ENCODE measurements at places on chromosomes 3 and 15.

DNA sequence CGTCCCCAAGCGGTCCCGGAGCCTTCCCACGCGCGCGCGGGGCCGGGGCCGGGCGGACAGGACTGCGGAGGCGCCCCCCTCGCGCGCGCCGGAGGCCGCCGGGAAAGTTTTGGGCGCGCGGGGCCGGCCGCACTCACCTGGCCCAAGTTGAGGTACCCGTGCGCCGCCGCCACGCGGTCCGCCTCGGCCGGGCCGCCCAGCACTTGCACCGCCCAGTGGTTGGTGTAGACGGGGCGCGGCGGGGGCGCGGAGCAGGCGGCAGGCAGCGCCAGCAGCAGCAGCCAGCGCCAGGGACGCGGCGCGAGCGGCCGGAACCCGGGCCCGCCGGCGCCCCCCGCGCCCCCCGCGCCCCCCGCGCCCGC is 289 bp downstream of the PCSK6 start:
- DNase-seq: peak; percentile 15

DNA sequence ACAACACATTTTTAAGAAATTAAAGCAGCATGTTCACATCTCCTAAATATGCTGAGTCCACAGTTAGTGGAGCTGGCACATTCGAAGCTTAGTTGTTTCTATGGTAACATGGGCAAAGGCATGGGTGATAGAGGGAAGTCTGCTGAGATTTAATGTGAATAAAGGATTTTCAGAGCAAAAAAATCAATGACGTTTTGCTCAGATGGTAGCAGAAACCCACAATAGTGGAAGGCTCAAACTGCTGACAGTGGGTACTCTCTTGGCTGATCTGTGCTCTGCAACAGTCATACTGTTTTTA is 795.1 kb upstream of the ARPP21 start:
- no peak for DNase-seq

DNA sequence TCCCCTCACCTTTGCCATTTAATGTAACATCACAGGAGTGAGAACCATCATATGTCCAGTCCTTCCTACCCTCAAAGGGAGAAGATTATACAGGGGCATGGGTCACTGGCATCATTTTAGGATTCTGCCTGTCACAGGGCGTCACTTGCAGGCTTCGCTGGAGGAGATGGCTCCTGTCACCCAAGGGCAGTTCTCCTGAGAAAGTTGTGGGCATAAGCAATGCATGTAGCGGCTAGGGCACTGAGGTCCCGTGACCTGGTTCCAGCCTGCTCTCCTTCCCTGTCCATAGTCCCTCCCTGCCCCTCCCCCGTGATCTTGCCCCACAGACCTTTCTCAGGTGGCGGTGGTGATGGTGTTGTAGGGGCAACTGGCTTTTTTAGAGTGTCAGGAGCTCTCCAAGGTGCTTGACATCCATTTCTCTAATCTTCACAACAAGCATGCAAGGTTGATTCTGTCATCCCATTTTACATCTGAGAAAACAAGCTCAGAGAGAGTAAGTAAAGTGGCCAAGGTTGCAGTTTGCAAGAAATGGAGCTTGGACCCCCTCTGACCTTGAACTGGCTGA is 241.5 kb upstream of the CTDSPL start:
- DNase-seq: no peak

- no peak for DNase-seq
These were observed 26.6 kb downstream of the LRRC2 start for GRCh38 chr3:46539443-46540005.

DNA sequence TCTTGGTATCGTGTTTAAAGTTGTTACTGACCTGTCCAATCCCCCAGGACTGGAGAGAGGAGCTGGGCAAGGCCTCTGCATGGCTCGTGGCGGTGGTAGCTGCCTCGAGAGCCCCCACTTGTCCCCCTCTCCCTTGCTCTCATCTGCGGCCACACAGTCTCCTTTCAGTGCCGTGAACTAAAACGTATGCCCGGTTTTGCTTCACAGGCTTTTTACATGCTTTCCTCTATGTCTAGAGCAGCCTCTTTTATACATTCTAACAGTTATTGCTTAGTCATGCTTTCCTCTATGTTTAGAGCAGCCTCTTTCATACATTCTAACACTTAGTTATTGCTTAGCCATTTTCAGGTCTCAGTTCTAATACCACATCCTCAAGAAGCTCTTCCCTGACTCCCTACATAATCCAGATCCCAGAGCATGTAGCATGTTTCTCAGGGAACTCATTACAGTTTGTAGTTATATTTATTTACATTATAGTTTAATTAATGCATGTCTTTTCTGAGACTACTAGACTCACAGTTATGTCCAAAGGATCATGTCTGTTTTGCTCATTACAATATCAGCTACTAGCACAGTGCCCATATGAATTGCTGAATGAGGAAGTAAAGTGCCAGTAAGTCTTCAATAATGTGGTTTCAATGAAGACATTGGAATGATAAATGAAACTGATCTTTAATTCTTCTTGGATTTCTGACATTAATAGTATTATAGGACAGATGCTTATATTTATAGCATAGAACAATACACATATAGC is 66.5 kb upstream of the TBL1XR1 start:
- no peak for DNase-seq

DNA sequence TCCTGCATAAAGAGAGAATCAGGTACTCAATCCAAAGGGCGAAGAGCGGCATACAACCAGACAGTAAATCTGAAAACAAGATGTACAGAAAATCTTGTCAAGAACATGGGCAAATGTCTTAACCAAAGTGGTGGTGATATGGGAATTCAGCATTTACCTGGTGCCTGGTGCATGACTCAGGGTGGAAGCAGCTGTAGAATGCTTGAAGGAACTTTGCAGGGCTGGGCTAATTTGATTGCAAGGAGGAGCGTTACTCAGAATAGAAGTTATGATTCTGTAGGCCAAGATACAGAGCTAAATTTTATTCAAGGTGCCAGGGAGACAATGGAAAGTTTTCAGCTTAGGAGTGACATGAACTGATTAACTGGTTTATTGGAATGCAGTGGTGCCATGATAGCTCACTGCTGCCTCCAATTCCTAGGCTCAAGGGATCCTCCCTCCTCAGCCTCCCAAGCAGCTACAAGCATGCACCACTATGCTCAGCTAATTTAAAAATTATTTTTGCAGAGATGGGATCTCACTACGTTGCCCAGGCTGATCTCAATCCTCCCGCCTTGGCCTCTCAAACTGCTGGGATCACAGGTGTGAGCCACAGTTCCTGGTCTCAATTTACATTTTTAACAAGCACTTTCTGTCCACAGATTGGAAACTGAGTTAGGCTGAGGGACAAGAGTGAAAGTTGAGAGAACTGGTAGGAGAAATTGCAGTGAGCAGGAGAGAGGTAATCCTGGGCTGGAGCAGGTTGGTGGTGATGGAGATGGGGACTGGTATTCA is 91.5 kb upstream of the TBC1D5 start:
- DNase-seq: no peak

DNA sequence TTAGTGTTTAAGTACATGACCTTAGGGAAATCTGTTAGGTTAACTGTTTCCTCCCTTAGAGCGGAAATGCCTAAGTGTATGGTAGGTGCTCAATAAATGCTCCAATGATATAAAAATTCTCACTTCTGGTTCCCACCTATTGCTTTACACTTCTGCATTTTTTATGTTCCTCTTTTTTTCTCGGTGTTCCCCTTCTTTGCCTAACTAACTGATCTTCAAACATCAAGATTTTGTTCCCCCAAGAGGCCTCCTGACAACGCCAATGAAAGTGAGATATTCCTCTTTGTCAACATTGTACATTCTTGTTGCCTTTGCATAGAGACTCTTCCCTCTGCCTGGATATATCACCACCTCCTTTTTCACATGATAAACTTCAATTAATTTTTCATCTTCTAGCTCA is 17.4 kb downstream of the SLC35A5 start:
- no peak for DNase-seq

- DNase-seq: no peak
These were observed 193.6 kb upstream of the SATB1 start for GRCh38 chr3:18618723-18619122.

- DNase-seq: no peak
These were observed 26.3 kb downstream of the SYNPR start for GRCh38 chr3:63304421-63304820.

DNA sequence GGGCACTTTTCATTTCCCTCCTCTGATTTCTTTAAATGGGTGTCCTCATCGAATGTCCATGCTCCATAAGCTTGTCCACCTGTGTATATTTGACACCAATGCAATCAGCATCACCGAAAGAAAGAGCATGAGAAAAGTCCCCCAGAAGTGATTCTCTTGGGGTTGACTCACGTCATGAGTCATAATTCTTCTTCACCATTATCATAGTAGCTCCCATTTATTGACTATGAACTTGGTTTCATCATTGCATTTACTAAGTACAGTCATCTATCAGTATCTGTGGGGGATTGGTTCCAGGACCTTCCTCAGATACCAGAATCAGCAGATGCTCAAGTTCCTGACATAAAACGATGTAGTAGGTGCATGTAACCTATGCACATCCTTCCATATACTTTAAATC is 372.5 kb upstream of the CFAP20DC start:
- peak; percentile 76 for DNase-seq

- no peak for DNase-seq
These were observed 107.0 kb upstream of the UBE2E1 start for GRCh38 chr3:23698652-23699313.

DNA sequence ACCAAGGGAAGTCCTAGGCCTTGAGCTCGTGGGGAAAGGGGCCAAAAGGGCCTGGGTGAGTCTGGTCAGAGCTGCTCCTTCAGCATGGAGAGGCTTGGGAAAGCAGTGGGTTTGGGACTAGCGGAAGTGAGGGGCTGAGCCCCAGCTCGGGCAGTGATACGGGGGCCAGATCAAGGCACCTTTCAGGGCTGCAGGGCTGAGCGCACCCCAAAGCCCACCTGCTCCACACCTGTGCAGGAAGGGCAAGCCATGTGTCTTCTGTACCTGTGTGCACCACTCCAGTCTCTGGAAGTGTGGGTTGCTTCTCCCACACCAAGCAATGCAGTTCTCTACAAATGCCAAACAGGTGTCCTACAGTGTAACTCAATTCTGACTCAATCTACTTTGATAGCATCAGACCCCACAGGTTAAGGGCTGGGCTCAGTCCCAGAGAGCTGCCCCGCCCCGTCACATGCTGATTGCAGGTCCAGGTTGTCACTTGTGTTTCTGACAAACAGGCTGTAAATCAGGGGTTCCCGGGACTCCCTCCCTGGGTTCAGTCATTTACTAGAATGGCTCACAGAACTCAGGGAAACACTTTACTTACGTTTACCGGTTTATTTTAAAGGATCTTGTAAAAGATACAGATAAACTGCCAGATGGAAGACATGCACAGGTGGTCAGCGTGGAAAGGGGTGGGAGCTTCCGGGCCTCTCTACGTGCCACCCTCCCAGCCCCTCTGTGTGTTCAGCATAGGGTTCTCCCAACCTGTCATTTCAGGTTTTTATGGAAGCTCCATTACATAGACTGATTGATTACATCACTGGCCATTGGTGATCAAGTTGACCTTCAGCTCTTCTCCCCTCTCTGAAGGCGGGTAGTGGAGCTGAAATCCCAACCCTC is 28.8 kb upstream of the KLF13 start:
- no peak for DNase-seq

- DNase-seq: no peak
These were observed 42.4 kb downstream of the FBN1 start for GRCh38 chr15:48603123-48603500.

- no peak for DNase-seq
These were observed 204.7 kb downstream of the UACA start for GRCh38 chr15:70558406-70559264.

DNA sequence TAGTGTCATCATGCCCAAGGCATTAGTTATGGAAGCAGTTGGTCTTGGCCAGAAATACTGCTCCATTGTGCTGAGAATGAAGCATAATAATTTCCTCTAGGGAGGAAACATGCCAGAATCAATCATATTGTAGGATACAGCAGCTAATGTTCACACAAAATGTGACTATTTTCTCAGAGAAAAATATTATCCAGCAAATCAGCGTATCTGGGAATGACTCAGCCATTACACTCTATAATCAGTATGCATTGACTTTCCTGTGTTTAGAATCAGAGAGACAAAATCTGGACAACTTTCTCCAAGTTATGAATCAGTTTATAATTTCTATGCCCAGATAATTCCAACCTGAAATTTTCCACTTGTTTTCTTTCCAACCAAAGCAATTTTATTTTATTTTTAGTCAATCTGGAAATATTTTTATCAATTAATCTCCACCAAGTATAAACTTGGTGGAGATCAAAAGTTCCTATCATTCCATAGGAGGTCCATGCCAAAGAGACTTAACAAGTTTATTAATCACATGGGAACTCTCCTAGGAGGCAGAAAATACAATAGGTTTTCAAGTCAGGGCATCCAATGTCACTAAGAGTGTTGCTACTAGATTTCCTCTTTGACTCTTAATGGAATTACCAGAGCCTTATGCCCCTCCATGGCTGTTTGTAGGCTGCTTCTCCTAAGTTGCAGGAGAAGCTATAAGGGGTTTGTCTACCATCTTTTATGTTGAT is 36.4 kb downstream of the SUCNR1 start:
- DNase-seq: no peak

GRCh38 chr3:118705487-118706219 is 329.0 kb downstream of the IGSF11 start:
- DNase-seq: no peak

DNA sequence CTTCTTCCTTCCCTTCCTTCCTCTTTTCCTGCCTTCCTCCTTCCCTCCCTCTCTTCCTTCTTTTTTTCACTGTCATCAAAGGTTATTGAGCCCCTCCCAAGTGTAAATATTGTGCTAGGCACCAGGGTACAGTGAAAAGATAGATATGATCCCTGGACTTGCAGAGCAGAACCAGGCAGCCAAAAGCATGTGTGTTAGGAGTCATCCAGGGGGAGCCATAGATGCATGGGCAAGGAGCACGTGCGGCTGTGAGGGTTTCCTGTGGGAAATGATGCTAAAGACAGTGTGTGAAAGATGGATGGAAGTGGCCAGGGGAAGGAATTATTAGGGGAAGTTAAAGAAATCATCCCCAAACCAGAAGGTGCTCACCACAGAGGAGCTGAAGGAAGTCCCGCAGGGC is 65.2 kb downstream of the NR2F2 start:
- DNase-seq: no peak

- DNase-seq: no peak
These were observed 24.6 kb upstream of the DMXL2 start for GRCh38 chr15:51647128-51647562.

DNA sequence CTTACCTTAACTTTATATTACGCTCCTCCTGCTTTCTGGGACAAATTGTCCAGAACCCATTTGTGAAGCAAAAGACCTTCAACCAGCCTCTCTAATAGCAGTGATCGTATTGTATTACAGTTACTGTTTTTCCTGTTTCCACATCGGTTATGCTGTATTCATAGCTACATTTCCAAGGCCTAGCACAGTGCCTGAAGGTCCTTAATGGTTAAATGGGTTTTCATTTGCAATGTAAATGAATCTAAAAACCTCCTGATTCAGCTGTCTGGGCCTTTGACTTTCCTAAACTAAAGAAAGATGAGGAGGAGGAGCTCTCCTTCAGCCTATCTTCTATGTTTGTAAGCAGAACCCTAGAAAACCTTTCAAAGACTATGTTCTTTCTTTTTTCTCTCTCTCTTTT is 99.1 kb downstream of the LRRC28 start:
- DNase-seq: no peak

GRCh38 chr3:30320392-30320791 is 286.0 kb upstream of the TGFBR2 start:
- DNase-seq: no peak

GRCh38 chr15:46213551-46213950 is 578.7 kb downstream of the SQOR start:
- no peak for DNase-seq

Data from activated CD4-positive, alpha-beta T cell treated with anti-CD3 and anti-CD28 coated beads, Interleukin-2, Interleukin-4, amounts not matched to agents 100 ng/mL and 50 ng/mL, durations not matched to agents 16 hours and 8 hours (primary cell).